ENCODE measurements at places on chromosomes 4 and X.

GRCh38 chr4:98658287-98659105 is at the start of gene TSPAN5:
Gene TSPAN5 (minus strand): TSS chr4:98658611.
- no peak for DNase-seq

DNA sequence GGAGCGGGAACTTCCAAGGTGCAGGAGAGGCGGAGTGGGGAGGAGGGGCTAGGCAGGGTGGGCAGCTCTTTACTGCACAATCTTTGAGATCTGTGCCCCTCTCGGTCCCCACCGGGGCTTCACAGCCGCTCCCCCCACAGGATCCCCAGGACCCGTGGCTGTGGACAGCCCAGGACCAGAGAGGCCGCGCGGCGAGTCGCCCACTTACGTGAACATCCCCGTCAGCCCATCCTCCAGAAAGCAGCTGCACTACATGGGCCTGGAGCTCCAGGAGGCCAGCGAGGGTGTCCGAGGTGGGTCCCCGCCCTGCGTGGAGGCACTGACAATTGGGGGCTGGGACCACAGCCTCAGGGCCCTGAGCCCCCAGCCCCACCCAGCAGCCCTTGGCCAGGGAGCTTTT is 32.1 kb downstream of the LRPAP1 start:
- DNase-seq = no peak

GRCh38 chr4:150004481-150004880 is 73.8 kb upstream of the DCLK2 start:
- DNase-seq = no peak

DNA sequence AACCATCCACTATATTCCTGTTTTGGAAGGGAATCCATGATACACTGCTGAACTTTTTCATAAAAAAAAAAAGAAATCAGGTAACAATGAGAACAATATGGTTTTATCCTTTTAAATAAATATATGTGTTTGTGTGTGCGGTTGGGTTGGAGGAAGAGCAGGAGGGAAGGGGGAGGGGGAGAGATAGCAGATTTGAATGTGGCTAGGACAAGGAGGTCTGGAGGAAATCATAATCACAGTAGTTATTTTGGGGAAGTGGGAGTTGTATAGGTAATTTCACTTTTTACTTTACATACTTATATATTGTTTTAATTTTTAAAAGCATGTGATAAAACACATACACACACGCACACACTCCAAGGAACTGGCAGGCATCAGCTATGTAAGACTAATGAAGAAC is 134.5 kb upstream of the MBNL3 start:
- no peak for DNase-seq

- no peak for DNase-seq
Measured at GRCh38 chr4:96295143-96295741, 455.3 kb downstream of the PDHA2 start.

GRCh38 chr4:96315815-96316214 is 475.9 kb downstream of the PDHA2 start:
- no peak for DNase-seq

GRCh38 chr4:82733636-82734035 is 65.0 kb downstream of the SCD5 start:
- no peak for DNase-seq

DNA sequence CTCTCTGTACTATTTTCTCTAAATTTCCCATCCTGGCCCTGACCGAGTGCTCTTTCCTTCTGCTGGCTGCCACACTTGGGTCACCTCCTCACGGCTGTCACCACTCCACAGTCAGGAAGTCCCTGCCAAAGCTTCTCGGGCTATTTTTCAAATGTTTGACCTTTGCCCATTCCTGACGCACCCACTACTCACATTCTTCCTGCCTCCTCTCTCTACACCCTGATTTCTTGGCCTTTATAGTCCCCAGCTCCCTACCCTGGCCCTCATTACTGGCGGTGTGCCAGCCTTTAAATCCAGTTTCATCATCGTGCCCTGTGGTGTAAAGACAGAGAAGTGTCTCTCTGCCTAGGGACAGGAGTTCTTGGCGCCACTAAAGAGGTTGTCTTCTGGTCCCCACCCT is 46.4 kb upstream of the GATB start:
- DNase-seq = no peak

- DNase-seq = no peak
Measured at GRCh38 chr4:24195991-24196736, 306.3 kb upstream of the PPARGC1A start.

DNA sequence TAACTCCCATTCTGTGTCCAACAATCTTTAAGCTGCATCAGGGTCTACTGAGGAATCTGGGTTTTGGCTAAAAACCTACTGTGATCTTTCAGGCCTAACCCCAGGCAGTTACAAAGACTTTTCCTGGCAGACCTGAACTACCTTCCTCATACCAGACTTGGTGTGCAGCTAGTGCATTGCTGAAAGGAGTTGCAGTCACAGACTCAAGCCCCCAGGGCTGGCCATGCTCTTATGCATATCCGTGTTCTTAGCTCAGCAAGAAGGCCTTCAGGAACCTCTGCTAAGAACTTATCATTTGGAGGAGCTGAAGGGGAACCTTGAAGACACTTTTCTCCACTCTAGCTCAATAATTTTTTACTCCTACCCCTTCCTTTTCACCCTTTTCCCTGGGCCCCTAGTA is 147.5 kb downstream of the INPP4B start:
- no peak for DNase-seq

GRCh38 chrX:9942086-9942485 is 25.1 kb upstream of the CLDN34 start:
- DNase-seq = no peak

DNA sequence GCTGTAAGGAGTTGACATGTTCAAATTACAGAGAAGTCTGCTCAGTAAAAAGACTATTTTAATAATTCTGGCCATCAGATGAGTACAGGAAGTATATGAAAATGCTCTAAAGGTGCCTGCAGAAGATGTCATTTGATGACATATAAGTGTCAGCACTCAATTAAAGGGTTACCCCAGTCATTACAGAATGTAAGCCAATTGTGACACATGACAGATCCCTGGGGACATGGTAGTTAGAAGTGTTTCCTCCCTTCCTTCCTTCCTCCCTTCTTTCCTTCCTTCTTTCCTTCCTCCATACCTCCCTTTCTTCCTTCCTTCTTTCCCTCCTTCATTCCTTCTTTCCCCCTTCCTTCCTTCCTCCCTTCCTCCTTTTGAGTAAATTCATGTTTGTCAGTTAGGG is 453.0 kb downstream of the RAPGEF2 start:
- no peak for DNase-seq

GRCh38 chrX:13232484-13232883 is 87.4 kb downstream of the ATXN3L start:
- DNase-seq = no peak

DNA sequence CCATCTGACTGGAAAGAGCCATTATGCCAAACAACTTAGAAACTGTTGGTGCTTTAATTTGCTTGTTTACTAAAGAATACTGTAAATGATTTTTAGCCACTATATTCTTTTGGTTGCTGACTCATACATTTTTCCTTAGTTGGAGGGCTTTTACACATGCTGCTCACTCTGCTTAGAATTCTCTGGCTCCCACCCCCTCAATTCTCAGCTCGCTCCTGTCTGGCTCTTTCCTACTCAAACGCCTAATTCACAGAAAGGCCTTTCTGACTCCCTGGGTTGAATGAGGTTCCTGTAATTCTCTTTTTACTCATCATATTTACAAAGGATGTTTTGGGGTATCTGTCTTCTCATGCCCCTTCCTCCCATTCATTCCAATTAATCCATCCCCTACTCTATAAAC is 26.1 kb upstream of the PARM1 start:
- no peak for DNase-seq

DNA sequence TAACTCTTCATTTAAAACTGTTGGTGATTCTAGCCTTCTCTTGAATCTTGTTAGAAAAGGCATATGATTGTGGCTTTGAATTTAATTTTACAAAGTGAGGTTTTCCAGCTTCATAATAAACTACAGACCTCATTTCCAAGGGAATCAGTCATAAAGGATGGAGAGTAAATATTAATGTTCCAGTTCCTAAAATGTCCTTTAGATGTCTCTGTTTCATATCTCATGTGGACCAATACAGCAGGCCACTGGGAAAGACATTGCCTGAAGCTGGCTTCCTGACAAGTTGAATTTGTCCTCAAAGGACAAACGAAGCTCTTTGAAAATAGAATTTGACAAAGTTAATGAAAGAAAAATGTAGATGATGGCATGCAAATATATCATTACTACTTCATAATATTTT is 125.4 kb downstream of the ZNF330 start:
- no peak for DNase-seq

DNA sequence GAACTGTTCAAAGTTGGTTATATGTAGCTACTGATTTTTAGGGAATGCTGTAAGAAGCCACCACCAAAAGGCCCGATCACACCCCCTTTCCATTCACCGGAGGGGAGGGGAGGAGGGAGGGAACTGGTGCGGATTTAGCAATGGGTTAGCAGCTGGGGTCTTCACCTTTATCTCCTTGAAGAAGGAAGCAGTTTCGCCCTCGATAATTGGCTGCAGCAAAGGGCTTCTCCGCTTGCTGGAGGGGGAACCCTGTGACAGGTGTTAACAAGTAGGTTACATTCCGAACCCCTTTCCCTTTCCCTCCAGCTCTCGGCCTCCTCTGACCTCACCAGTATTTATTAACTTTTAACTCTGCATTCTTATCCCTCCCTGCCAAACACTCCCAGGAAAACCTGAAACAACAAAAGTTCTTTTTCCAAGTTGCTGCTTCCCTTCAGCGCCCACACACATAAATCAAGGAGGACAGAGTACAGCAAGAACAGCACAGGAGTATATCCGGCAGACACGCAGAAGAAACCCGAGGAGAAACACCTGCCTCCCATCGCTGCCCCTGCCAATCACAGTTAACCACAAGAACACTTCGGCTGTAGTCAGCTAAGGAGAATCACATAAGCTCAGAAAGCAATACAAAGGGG is 39.8 kb upstream of the NAP1L5 start:
- DNase-seq = no peak

Data from GM04503 (cell line).